Smooth muscle cell of the pulmonary artery (primary cell): ENCODE measurements at places on chromosomes 1 and 21. TPM values are rescaled to one million over a fixed set of nuclear protein-coding genes. Genes with fewer than 3 reads are reported as not detected.

The S100A1 gene
- 0.13 TPM in 1 of 2 replicates, not detected in the other for total RNA-seq

The NTRK1 gene
- total RNA-seq: 0.03 and 0.07 TPM in 2 replicates

The TRIM67 gene
- total RNA-seq: 0.03 and 0.39 TPM in 2 replicates

The ECM1 gene
- total RNA-seq: 42.9 and 72.5 TPM in 2 replicates

The SUCO gene
- total RNA-seq: 29.5 and 30.7 TPM in 2 replicates

The FNDC5 gene
- 1.2 and 1.4 TPM in 2 replicates for total RNA-seq

The EFCAB7 gene
- 4.0 and 5.5 TPM in 2 replicates for total RNA-seq

The TEDDM1 gene
- total RNA-seq: not detected in 2 replicates

The MYBPH gene
- total RNA-seq: 0.07 TPM in 1 of 2 replicates, not detected in the other

The TDRD5 gene
- not detected in 2 replicates for total RNA-seq

The AADACL3 gene
- not detected in 2 replicates for total RNA-seq
